ENCODE measurements at places on chromosomes 4 and X.

- no peak for DNase-seq
Observed at GRCh38 chr4:89757154-89757719, 79.7 kb downstream of the SNCA start.

- DNase-seq, result no peak
Observed at GRCh38 chr4:131207589-131207988, 1941.5 kb upstream of the PCDH10 start.

DNA sequence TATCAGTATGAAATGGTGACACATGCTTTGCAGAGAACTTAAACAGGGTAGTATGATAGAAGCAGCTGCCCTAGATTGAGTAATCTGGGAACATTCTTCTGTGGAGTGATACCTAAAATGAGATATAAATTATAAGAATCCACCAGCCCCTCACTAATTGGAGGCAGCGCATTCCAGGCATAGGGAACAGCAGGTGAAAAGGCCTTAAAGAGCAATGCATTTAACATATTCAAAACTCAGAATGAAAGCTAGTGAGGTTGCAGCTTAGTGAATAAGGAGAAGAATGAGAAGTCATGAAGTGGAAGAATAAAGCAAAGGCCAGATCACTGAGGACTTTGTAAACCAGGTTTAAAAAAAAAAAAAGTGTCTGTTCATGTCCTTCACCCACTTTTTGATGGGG lies 4.9 kb upstream of the ODAM start:
- DNase-seq, result no peak

GRCh38 chr4:95552942-95553550 lies 4.3 kb upstream of the UNC5C start:
- no peak for DNase-seq

GRCh38 chrX:13250826-13251580 lies 68.8 kb downstream of the ATXN3L start:
- DNase-seq, result peak; percentile 83

GRCh38 chr4:82261084-82261483 lies 112.7 kb downstream of the HNRNPD start:
- DNase-seq, result no peak

- peak; percentile 58 for DNase-seq
Observed at GRCh38 chr4:119118397-119118796, 17.2 kb upstream of the MYOZ2 start.

DNA sequence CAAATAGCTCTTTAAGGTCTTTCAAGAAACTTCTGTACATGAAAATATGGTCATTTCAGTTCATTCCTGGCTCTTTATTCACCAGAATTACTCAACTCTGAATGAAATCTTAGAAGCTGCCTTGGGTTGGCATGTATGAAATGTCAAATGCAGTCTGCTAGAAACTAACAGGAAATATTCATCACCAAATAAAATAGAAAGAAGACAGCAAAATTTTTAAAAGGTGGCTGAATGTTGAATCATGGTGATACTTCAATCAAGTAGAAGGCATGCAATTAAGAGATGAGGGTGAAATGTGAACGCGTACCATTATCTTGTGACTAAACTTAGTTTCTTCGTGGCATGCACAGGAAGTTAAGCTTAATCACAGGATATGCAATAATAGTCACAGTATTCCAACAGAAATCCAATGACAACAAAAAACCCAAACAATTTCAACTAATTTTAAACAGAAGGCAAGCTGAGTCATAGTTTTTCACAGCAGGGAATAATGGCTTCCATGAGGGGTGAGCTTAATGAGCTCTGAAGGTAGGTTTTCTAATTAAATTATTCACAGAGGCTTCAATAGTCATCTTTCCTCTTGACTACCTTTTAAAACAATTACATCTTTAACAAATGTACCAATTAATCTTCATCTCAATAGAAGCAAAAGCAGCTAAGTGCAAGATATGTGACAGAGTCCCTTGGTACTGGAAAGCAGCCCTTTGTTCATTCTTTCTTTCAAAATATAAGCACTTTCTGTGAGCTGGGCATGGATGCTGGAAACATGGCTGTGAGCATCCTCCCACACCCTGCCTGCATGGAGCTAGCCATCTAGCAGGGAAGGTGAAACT lies 44.5 kb downstream of the SCFD2 start:
- peak; percentile 70 for DNase-seq

DNA sequence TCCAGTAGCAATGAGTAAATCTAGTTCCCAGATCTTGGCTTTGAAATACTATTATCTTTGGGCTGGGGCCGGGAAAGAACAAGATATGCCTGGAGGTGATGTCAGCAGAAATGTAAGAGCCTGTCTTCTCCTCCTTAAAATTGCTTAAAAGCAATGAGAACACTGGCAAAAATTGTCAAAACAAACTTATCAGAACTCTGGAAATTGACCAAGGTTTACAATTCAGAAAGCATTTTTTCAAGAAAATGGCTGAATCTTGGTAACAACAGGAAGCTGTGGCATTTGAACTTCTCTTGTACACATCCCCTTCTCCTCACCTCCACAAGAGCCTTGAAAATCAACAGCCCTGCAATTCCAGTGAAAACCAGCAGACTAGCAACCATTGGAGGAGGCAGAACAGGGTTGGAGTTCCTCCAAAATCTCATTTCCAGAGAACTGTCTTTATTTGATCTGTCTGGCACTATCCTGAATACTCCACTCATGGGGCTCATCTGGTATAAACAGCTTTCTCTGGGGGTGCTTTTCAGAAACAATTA lies 13.5 kb downstream of the TIMP1 start:
- no peak for DNase-seq

- no peak for DNase-seq
Observed at GRCh38 chr4:119707336-119707735, 78.7 kb upstream of the PDE5A start.

DNA sequence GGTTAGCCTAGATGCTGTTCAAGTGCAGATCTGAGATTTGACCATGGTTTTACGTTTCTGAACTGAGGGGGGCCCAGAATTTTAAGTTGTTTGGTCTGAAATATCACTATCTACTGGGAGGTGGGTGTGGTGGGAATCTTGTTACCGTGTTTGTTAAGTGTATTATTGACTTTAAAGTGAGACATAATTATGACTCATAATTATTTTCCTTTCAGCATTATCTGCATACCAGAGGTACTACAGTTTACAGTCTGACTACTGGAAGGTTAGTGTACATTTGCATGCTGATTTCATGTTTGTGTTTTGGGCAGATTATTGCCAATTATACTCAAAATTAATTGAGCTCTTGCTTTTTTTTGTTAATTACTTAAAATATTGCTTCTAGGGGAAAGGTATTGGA lies 101.5 kb downstream of the KDM6A start:
- no peak for DNase-seq

GRCh38 chr4:74830928-74831327 lies 36.6 kb upstream of the BTC start:
- no peak for DNase-seq

GRCh38 chrX:84487365-84488353 lies 14.6 kb downstream of the HDX start:
- no peak for DNase-seq

- no peak for DNase-seq
Observed at GRCh38 chr4:30350288-30350687, 369.9 kb upstream of the PCDH7 start.

- no peak for DNase-seq
Observed at GRCh38 chr4:94515365-94515764, 63.6 kb downstream of the PDLIM5 start.

DNA sequence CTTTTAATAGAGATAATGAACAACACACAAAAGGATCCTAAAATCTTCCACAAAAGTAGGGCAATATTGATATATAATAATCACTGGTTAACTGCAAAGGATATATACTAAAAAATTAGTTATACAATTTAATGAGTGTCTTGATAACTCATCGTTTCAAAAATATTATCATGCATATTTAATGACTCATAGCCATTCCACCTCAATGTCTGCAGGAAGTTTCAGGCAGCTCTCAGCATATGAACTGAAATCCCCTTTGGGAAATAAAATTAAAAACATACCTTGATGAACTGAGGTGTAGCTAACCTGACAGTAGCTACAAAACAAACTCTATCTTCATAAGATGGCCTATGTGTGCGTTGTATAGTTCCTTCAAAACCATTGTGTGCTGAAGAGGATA lies 62.9 kb downstream of the TMEM165 start:
- DNase-seq, result no peak

- no peak for DNase-seq
Observed at GRCh38 chr4:31259119-31259518, 539.0 kb downstream of the PCDH7 start.

GRCh38 chrX:107541244-107541643 lies 87.1 kb upstream of the PRPS1 start:
- no peak for DNase-seq

DNA sequence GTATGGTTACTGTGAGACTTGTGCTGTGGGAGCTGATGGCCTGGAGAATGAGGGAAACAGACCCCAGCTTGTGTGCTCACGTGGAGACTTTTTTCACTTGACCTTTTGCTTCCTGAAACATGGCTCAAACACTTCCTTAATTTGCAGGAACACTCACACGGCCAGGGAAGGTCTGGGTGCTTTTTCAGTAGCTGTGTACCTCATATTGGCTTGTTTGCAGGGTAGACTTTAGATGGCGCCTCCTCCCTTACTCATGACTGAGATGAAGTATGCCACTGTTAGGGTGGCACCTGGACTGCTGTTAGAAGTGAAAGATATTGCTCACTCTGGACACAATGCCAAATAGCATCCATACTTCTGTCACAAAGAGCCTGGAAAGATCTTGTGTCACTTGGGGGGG lies 75.7 kb upstream of the WDR1 start:
- DNase-seq, result peak; percentile 43

- DNase-seq, result no peak
Observed at GRCh38 chr4:145295122-145295521, 114.7 kb upstream of the OTUD4 start.

- no peak for DNase-seq
Observed at GRCh38 chr4:129323658-129324057, 227.7 kb downstream of the C4orf33 start.

- no peak for DNase-seq
Observed at GRCh38 chr4:152374153-152374552, 161.7 kb downstream of the FBXW7 start.

DNA sequence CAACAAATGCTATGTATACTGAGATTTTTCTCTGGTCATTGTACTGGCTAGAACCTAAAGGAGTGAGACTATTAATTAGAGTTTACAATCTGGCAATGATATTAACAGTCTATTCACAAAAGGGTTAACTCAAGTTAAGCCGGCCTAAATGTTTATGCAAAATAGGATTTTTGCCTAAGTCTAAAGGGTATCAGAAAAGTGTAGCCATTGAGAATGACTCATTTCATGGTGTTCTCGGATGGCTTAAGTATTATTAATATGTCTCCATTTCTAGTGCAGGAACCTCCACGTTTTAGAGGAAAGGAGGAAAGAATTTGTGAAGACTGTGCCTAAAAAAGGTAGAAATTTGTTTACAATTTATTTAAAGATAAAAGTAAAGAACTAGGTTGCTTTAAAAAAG lies 29.8 kb downstream of the DYNLT3 start:
- DNase-seq, result no peak

DNA sequence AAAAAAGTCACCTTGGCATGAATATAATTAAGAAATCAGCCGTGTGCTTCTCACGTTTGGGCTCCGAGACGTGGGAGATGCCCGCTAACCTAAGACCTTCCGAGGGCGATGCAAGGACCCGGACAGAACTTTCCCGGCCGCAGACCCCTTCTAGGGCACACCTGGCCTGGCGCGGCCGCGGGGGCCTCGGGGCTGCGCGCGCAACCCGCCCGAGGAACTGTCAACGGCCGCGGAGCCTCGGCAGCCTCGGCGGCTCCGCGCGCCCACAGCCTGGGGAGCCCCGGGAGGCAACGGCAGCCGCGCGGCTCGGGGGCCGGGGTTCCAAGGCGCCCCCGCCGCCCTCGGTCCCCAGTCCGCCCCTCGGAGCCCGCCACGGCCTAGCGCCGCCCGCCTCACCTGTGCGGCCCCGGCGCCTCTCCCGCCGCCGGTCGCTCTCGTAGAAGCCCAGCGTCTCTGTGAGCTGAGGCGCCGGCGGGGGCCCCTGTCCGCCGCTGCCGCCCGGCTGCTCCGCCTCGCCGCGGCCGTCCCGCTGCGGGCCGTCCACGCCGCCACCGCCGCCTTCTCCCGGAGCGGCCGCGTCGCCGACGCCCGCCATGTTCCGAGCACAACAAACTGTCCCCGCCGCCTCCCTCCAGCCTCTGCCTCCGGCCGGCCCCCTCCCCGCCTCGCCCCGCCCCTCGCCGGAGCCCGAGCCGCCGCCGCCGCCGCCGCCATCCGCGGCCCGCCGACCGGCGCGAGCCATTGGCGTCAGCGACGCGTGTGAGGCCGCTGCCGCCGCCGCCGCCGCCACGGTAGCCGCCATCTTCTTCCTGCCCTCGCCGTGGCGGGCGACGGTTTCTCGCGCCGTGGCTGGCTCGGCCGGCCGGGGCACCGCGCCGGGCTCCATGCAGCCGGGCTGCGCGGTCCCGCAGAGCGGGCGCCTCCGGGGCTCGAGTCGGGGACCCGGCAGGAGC lies at the start of gene TAPT1:
Gene TAPT1 (minus strand): TSS at position 609 of the 953 bp plus-strand sequence. CDS start 14 bp downstream, at position 595.
- DNase-seq, result peak; percentile 71

DNA sequence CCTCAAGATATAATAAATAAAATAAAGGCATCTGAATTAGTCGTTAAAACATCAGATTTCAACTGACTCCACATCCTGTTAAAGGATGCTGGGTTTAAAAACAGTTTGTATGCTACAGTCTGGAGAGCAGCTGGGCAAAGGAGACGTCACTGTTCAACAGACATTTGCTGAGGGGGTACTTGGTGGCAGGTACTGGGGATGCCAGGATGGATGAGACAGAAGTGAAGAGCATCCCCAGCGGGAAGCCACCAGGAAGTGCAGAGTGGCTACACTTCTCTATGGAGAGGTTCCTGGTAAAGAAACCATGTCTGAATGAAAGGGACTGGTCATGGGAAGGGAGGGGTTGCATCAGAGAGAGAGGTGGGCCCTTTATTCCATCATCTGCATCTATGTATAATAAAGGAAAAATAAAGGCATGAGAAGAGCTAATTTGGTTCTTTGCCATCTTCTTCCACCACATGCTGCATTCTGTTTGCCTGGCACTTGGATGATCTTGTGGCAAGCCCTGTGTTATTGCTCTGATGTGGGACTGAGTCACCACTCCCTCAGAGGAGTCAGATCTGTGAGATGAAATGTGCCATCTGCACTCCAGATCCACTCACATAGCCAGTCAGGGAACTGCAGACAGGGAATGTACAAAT lies 145.0 kb downstream of the SOWAHB start:
- no peak for DNase-seq

GRCh38 chr4:47974566-47974965 lies 41.9 kb downstream of the CNGA1 start:
- no peak for DNase-seq

GRCh38 chr4:2092669-2093053 lies 33.5 kb downstream of the NAT8L start:
- DNase-seq, result no peak

GRCh38 chr4:25100021-25100555 lies 60.2 kb downstream of the SEPSECS start:
- DNase-seq, result no peak

DNA sequence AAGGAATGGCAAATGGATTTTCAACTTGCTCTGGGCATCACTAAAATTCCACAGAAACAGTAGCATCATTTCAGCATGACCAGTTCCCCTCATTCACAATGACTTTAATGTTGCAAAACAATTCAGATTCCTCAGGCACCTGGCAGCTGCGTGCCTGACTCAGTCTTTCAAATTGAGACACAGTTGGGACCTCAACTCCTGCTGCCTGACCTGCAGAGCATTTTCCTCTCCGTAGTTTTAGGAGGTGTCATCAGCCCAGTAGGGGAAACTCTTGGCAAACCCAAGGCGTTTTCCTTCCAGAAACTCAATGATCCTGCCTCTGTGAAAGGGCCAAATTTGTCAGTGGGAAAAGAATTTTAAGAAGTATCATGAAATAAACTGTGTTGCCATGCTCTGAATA lies 388.9 kb downstream of the SPRY1 start:
- no peak for DNase-seq
